Kidney epithelial cell (primary cell): ENCODE measurements at places on chromosomes 4 and X. TPM values are rescaled to one million over a fixed set of nuclear protein-coding genes. Genes with fewer than 3 reads are reported as not detected.
A peak's percentile ranks its signal among the peaks of the same experiment; 100 is the strongest.

DNA sequence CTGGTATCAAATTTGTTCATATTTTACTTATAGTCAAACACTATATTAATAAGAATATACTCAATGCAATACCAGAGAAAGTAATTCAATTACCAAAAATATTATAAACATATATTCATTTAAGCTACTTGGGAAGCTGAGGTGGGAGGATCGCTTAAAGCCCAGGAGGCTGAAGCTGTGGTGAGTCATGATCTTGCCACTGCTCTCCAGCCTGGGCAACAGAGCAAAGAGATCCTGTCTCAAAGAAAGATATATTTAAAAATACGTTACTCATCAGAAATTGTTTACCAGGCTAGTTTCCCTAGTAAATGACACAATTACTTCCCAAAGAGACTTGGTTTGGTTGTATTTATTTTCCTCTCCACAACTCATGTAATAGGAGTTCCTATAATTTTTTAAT lies 433.6 kb downstream of the GASK1B start:
- DNase-seq, result peak; percentile 34

- DNase-seq, result peak; percentile 97
Observed at GRCh38 chr4:85826060-85826678, 351.2 kb downstream of the ARHGAP24 start.

The CFAP47 gene
- 0.08 and 0.21 TPM in 2 replicates for total RNA-seq

DNA sequence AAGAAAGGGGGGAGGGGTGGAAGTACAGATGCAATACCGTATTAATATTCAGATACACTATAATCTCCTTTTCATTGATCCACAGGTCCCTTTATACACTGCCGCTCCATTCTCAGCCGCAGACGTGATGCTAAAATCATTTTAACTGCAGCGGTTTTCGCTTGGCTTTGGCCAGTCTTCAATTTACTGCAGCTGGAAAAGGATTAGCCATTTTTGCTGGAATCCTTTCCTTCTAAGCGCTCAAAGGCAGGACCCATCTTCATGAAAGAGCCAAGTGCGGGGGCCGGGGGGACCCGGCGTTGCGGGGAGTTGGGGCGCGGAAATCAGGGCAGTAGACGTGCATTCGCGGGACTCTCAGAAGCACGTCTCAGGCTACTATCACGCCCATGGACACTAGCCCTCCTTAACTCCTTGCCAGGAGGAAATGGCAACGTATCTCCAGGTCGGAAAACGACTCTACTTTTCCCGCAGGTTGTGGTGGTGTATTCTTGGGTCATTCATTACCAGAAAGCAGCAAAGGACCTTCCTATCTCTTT lies 1.7 kb upstream of the PCDH10 start:
- no peak for DNase-seq

GRCh38 chr4:116736756-116737155 lies 348.6 kb downstream of the TRAM1L1 start:
- no peak for DNase-seq

- no peak for DNase-seq
Observed at GRCh38 chr4:41232856-41233255, 18.5 kb upstream of the APBB2 start.

The IL2 gene
- total RNA-seq, result not detected in 2 replicates

DNA sequence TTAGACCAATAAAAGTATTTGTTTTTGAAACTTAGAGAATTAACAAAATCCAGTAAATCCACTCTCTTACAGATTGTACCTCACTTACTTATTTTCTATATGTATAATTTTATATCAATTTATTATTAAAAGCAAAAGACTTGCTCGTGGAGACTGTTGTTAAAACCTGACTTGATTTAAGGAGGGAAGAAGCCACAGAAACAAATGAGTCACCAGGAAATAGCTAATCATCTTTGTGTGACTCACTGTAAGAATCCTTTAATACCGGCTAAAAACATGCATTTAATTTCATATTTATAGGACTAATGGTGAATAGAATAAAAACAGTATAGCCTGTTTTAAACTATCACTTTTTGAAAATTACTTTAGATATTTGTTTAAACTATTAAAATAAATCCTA lies 29.9 kb upstream of the UBE2NL start:
- peak; percentile 5 for DNase-seq

GRCh38 chr4:24229978-24230377 lies 340.1 kb upstream of the PPARGC1A start:
- DNase-seq, result no peak

The GYPE gene
- total RNA-seq, result 0.34 and 0.75 TPM in 2 replicates

- DNase-seq, result no peak
Observed at GRCh38 chrX:253451-254297, 27.5 kb upstream of the PLCXD1 start.

- DNase-seq, result no peak
Observed at GRCh38 chr4:144955104-144955503, 142.9 kb downstream of the ANAPC10 start.

DNA sequence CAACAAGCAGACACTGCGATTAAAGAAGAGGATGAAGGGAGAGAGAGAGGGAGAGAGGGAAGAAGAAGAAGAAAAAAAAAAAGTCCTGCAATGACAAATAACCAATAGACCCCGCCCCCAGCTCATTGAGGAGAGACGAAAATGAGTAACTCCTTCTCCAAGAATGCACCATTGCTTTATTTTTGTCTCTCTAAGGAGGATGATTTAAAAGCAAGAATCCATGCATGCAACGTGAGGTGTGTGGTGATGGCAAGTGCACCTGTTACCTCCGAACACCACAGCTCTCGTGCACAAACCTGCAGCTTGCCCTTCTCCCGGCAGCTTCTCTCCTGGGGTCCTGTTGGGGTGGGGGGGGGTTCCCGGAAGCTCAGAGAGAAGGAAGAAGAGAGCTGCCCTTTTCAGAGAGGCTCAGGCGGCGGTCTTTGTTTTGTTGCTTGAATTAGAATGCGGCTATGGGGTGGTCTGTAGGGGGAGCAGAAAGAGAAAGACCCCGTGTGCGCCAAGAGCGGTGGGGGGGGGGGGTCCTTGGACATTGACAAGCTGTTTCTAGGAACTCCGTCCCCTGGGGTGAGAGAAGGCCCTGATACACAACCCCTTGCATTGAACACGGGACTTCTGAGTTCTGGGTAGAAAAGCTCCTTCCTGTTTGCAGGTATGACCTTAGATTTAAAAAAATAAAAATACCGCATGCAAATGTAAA lies 100.7 kb downstream of the CRLF2 start:
- DNase-seq, result no peak

DNA sequence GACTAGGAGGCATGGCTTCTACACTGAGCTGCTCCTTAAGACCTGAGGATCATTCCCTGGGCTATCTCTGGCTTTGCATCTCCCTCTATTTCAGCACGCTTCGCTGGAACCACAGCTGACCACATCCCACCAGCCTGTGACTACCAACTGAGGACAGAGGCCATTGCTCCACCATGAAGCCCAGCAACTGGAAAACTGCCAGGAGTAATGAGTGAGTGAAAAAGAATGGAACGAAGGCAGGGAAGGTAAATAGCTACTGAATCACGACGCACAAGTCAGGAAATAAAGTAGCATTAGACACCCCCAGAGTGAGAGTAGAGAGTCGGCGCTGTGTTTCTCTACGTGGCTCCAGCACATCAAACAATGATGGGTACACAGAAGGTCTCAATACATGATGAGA lies 314.7 kb downstream of the LDB2 start:
- peak; percentile 31 for DNase-seq

- no peak for DNase-seq
Observed at GRCh38 chr4:128570387-128570975, 239.0 kb upstream of the JADE1 start.

DNA sequence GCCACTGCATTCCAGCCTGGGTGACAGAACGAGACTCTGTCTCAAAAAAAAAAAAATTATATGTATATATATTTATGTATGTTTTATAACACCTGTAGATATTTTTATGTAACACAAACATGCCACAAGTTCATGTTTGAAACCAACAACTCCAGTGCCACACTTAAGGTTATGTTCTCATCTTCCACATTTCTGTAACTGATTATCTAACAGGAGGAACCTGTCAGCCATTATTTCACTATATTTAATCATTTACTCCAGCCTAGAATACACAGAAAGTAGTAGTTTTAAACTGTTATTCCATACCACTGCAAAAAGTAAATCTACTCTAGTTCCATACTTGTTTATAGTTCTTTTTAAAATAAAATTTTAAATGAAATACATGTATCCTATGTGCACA lies 32.3 kb downstream of the MCUB start:
- DNase-seq, result no peak

The SHOX gene
- not detected in 2 replicates for total RNA-seq

The NALF2 gene
- 3.6 and 4.6 TPM in 2 replicates for total RNA-seq

DNA sequence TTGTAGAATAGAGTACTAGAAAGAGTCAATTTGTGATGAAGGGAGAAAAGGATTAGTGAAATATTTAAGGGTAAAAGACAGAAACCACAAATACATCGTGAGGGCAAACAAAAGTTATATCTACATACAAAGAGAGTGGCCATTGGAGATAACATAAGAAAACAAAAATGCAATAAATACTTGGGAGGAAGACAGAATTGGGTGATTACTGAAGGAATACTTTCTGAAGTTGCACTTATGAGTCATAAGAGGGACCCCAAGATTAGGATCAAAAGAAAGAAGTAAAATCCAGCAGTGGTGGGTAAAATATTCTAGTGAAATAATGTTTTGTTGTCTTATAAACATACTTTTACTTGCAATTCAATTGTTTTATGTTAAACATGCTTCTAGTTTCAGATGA lies 53.7 kb downstream of the GLRA3 start:
- no peak for DNase-seq

GRCh38 chr4:165813606-165814005 lies 59.4 kb upstream of the TLL1 start:
- no peak for DNase-seq

- DNase-seq, result peak; percentile 63
Observed at GRCh38 chr4:169143335-169143734, 127.4 kb downstream of the SH3RF1 start.

The SPIN2A gene
- 0.07 TPM in 1 of 2 replicates, not detected in the other for total RNA-seq

DNA sequence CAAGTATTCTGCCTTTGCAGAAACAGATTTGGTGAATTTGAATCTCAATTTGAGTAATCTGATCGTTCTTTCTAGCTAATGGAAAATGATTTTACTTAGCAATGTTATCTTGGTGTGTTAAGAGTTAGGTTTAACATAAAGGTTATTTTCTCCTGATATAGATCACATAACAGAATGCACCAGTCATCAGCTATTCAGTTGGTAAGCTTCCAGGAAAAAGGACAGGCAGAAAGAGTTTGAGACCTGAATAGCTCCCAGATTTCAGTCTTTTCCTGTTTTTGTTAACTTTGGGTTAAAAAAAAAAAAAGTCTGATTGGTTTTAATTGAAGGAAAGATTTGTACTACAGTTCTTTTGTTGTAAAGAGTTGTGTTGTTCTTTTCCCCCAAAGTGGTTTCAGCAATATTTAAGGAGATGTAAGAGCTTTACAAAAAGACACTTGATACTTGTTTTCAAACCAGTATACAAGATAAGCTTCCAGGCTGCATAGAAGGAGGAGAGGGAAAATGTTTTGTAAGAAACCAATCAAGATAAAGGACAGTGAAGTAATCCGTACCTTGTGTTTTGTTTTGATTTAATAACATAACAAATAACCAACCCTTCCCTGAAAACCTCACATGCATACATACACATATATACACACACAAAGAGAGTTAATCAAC lies 15.3 kb downstream of the PLP1 start:
- DNase-seq, result no peak

DNA sequence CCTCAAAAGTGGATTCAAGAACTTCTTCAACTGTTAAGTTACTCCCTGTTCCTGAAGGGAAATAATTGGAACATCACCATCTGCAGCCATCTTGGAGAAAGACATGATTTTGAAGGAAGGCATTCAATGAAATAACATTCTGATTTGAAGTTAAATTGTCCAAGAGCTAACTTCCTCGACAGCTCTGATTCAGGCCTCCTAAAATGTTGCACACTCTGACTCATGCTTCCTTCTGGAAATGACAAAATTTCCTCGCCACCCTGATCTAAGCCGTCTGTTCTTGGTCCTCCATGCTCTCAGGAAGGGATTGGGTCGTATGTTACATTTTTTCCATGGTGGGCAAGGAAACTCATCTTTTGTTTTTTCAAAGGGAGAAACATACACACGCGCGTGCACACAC lies 496.9 kb upstream of the DIPK2B start:
- no peak for DNase-seq

The SPRY1 gene
- total RNA-seq, result 4.8 and 9.1 TPM in 2 replicates

DNA sequence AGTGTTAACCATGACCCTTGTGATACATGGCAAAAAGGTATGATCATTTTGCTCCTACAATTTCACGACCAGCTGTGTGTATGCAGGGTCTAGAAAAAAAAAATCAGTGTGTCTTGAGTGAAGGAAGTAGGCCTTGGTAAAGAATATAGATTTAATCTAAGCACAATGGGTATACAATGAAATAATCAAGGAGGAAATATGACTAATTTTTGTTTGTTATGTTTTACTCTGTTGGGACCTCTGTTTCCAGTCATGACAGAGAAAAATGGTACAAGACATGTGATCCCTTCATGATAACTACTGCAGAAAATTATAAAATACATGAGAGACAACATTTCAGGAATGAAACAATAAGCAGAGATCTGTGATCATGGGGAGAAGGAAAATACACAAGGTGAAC lies 835.5 kb downstream of the PDHA2 start:
- DNase-seq, result no peak

The H2BW2 gene
- total RNA-seq, result not detected in 2 replicates

- DNase-seq, result no peak
Observed at GRCh38 chr4:24249972-24250371, 334.4 kb downstream of the DHX15 start.

GRCh38 chrX:153499876-153500275 lies 5.1 kb downstream of the BGN start:
- DNase-seq, result no peak

GRCh38 chrX:141183000-141183399 lies 6.1 kb upstream of the LDOC1 start:
- no peak for DNase-seq

DNA sequence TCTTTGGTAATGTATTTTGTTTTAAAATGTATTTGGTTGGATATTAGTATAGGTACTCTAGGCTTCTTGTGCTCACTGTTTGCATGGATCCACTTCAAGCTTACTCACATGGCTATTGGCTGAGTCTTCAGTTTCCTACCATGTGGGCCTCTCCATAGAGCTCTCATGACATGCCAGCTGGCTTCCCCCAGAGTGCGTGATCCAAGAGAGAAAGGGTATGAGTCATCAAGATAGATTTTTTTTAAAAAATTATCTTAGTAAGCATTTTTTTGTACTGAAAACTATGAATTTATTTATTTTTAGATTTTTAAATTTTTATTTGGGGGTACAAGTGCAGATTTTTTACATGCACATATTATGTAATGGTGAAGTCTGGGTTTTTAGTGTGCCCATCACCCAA lies 219.1 kb upstream of the AMOT start:
- no peak for DNase-seq
